Right ventricle myocardium superior (tissue), 1 donor: ENCODE measurements at places on chromosomes 5 and 9.

DNA sequence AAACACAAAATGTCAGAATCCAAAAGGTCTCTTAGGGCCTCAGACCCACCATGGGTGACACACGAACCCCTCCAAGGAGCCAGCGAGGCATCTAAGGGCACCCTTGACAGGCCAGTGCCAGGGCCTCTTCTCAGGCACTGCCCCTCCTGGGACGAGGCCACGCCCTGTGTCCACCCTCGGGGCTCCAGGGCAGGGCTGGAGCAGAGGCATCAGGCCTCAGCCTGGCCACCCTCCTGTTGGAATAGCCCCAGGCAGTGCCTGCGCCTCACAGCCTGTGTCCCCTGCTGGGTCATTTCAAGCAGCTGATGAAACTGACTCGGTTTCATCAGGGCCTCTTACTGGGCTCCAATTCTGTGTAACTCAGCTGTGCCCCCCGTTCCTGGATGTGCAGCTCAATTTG, 32.8 kb upstream of the SUSD3 start:
- peak; percentile 24 for DNase-seq

GRCh38 chr5:126849101-126849678, 72.3 kb downstream of the LMNB1 start:
- no peak for DNase-seq

DNA sequence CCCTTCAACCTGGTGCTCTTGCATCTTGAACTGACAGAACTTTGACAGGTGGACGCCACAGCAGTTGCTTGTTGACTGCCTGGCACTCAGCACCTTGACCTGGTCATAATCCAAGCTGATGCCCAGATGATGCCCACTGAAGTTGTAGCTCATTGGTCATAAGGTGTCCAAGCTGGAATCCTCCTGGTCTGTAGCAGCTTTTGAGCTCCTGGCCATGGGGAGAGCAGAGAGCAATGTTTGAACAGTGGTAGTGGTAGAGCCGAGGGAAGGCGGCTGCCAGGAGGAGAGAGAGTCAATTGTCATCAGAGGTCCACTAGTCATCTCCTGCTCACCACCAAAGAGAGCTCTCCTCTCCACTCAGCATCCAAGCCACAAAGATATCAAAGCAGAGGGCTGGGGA, 23.3 kb downstream of the CSF2 start:
- DNase-seq: no peak

DNA sequence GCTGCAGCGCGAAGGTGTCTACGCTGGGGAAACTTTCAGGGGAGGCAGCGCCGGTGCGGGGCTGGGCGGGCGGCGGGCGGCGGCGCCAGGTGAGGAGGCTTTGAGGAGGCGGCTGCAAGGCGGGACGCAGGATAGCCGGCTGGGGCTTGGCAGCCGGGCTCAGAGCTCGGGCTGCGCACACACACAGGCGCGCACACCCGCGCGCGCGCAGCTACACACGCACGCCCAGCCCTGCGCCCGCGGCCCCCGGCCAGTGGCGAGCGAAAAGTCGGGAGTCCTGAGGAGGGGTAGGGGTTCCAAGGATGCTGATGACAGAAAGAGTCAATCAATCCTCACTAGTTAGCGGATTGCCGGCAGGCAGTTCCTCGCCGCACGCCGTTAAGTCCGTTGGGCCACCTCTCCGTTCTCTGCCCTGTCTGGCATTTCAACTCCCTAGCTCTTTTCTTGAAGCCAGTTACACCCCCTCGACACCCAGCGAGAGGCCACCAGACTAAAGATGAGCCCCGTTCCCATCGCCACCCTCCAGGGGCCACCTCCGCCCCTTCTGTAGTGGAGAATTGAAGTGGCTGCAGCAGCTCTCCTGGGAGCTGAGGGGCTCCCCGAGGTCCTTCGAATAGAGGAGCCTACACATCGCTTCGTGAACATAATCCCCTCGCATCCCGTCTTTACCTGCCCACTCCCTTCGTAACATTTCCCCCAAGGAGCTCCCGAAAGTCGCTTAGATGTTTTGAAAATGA, 1640.3 kb upstream of the C9orf72 start:
- DNase-seq: no peak

- no peak for DNase-seq
These were observed 3.8 kb downstream of the ADRB2 start for GRCh38 chr5:148830211-148830610.

DNA sequence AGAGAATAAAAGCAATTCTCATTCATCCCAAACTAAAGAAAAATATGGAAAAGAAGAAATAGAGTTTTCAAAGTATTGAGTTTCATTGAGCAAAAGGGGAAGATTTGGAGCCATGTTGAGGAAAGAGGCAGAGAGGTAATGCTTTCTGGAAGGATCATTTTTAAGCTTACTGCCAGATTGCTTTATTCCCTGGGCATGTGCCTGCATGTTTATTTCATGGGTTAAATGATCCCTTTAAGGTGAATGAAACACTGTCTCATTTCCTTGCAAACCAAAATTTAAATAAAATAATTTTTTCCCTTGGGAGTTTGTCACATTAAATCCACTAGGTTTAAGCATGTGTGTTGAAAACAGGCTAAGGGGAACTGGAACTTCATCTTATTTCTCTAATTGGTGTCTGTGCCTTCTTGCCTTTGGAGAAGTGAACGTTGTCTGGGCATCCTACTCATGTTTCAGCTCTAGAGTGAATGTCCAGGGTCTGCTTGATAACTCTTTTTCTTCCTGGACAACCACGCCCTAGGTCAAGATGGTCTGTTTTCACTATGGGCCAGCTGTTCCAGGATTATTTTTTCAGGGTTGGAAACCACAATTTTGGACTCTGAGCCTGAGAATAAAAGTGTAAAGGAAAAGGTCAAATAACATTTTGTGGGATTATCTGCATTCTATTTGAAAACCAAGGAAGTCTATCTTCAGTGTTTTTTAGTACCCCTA, 114.1 kb upstream of the ELL2 start:
- no peak for DNase-seq
